ENCODE measurements at places on chromosomes 1 and 21.
A peak's percentile ranks its signal among the peaks of the same experiment; 100 is the strongest.

DNA sequence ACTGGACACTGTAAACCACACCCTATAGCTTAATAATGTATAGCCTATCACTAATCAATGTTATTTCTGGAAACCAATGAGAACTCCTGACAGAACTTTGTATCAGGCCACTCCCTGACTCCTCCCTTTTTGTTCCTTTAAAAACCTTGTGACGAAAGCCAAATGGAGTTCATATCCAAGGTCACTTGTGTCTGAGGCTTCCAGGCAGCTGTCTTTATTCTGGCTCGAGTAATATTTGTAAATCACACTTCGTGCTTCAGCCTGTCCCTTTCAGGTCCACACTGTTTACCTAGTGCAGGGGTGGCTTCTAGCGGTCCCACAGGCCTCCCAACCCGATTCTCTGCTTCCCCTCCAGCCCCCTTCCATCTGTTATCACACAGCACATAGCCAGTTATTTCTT, 16.2 kb upstream of the CAPN9 start:
- no peak for DNase-seq

DNA sequence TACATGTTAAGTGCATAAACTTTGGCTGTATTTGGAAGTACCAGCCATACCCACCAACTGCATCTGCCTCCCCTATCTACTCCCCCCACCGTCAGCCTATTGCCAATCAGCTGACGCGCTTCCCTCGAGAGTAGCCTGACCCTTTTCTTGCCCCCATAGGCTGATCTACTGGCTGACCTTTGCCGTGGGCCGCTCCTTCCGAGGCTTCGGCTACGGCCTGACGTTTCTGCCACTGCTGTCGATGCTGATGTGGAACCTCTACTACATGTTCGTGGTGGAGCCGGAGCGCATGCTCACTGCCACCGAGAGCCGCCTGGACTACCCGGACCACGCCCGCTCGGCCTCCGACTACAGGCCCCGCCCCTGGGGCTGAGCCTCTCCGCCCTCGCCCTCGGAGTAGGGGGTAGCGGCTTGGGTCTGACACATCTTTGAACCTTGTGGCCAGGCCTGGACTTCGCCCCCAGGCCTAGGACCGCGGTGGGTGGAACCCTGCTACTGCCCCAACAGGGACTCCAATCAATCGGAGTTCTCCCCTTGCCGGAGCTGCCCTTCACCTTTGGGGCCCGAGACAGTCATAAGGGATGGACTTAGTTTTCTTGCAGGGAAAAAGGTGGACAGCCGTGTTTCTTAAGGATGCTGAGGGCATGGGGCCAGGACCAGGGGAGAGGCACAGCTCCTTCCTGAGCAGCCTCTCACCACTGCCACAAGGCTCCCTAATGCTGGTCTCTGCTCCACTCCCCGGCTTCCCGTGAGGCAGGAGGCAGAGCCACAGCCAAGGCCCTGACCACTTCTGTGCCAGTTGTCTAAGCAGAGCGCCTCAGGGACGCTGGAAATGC, 4.0 kb downstream of the GLMP start:
- DNase-seq = peak; percentile 93

DNA sequence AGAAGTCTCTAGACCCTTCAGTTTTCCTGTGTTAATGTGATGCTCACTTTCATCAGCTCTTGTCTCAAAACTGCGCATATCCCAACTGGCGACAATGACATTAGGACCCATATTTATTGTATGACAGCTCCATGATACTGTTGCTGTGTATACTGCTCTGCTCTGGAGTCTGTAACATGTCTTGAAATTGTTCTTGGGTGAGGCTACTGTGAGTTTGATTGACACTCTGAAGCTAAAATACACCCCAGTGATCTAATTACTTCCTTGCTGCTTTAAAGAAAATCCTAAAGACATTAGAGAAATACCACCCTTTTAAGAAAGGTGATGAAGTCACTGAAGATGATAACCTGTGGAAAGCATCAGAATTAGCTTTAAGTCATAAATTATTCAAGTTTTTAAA, 1046.2 kb downstream of the KCNT2 start:
- no peak for DNase-seq

DNA sequence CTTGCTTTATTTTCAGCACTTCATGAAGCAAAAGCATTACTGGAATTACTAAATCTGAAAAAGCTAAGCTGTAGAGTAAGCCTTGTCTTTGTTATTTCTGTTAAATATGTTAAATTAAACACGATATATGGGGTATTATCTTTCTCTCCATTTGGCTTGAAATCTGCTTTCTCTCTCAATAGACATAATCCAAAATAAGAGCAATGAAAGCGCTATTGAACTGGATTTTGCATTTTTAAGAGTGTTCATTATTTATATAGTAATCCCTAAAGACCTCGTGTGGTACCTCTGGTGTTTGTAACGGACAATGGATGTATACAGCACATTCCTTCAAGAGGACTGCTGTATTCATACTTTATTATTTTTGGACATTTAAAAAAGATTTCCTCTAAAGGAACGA, 91.5 kb upstream of the KCNE2 start:
- no peak for DNase-seq

GRCh38 chr1:69929308-69930057, 275.9 kb downstream of the LRRC40 start:
- no peak for DNase-seq

Data from left colon (tissue), 2 donors.